ENCODE measurements at places on chromosomes 3 and 15.

- DNase-seq, result no peak
Observed at GRCh38 chr15:39781147-39781966, 1.3 kb downstream of the FSIP1 start.

- DNase-seq, result no peak
Observed at GRCh38 chr3:164094546-164094945, 983.8 kb downstream of the SI start.

DNA sequence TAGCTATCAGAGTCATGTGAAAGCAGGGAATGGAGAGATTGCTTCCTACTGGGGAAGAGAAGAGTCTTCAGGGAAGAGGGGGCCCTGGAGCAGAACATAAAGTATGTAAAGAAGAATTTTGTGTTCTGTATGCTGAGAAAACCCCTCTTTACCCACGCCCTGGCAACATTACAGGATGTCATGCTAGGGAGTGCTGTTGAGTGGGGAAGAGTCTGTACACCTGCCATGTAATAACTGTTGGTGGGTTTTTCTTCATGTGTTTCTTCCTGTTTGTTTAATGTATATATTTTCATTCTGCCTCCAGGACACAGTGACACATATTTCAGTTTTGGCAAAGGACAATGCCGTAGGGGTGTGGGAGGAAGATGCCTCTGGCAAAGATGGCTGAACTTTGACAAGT is 122.8 kb upstream of the LPP start:
- DNase-seq, result no peak

DNA sequence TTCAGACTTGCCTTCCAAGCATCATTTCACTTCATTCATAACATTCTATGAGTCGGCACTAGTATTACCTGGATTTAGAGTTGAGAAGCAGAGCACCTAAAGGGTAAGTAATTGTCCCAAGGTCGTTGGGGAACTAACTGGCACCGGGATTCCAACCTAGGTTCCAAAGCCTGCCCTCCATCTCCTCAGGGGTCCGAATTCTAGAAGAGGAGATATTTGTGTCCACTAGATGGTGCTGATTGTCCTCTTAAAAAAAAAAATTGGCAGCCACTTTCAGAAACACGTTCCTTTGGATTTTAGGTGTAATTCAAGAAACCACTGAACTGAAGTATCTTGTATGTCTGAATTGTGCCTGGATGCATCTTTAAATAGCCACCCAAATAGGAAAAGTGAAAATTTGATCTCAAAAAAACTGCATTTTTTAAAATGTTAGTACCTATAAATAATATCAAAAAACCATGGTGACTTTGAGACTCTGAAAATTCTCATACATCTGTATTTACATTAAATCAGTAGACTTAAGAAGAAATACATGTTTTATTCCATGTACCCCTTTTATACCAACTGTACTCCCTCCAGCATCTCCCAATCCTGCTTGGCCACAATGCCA is 3.9 kb upstream of the FSIP1 start:
- DNase-seq, result peak; percentile 58

DNA sequence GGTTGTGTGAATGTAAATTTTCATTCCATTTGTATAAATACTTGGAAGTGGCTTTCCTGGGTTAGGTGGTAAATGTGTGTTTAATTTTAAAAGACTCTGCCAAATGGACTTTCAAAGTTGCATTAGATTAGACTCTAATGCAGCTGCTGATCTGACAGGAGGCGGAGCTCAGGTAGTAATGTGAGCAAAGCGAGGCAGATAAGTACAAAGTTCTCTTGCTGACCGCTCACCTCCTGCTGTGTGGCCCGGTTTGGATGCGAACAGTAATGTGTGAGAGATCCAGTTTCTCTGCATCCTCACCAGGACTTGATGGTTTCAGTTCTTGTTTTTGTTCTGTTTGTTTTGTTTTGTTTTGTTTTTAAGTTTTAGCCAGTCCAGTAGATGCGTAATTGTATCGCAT is 34.9 kb upstream of the GABRA5 start:
- no peak for DNase-seq

- no peak for DNase-seq
Observed at GRCh38 chr15:65038836-65039235, 6.4 kb upstream of the SLC51B start.

- no peak for DNase-seq
Observed at GRCh38 chr3:84077479-84077878, 881.3 kb upstream of the CADM2 start.

GRCh38 chr15:41631880-41632470 is 28.2 kb upstream of the MGA start:
- DNase-seq, result no peak

DNA sequence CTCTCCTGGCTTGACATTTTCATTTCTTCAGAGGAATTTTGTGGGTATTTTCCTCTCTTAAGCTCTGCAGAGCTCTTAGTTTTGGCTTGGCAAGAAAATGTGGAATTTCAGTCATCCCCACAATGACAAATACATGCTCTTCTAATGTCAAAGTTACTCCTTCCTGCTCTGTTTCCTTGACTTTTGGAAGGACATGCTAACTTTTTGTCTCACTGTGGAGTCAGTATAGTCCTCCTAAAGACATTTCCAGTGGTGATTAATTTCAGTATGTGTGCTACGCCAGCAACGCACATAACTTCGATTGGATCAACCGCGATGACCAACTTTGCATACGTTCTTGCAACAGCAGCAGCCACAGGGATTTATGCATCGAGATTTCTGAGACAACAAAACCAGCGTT is 13.3 kb downstream of the EBLN2 start:
- no peak for DNase-seq

DNA sequence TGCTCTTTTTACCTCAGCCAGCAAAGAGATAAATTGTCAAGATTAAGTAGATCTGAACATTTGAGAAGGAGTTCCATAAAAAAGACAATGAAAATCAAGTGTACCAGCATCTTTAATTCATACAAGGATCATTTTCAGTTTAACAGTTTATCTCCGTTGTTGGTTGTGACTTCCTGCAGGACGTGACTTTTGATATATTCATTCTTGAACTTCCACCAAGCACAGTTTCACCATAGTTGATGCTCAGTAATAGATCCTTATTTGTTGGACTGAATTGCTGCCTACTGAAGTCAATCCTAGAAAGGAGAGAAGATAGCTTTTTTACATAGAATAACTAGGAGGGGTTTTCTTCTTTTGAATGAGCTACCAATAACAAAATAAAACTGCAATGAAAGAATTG is 408.2 kb downstream of the LPP start:
- no peak for DNase-seq

- no peak for DNase-seq
Observed at GRCh38 chr15:36449084-36449661, 130.3 kb upstream of the CDIN1 start.

- peak; percentile 60 for DNase-seq
Observed at GRCh38 chr3:21509731-21510470, 241.1 kb downstream of the ZNF385D start.

DNA sequence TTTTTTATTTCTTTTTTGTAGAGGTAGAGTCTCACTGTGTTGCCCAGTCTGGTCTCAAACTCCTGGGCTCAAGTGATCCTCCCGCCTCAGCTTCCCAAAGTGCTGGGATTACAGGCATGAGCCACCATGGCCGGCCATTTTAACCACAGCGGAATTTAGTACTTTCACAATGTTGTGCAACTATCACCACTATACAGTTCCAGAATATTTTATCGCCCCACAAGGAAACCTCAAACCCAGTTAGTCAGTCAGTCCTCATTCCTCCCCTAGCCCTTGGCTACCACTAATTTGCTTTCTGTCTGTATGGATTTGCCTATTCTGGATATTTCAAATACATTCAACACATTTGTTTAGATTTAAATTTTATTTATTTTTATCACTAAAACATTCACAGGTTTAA is 15.5 kb upstream of the HOMER2 start:
- DNase-seq, result no peak

- peak; percentile 27 for DNase-seq
Observed at GRCh38 chr3:194212161-194212844, 76.4 kb downstream of the HES1 start.

DNA sequence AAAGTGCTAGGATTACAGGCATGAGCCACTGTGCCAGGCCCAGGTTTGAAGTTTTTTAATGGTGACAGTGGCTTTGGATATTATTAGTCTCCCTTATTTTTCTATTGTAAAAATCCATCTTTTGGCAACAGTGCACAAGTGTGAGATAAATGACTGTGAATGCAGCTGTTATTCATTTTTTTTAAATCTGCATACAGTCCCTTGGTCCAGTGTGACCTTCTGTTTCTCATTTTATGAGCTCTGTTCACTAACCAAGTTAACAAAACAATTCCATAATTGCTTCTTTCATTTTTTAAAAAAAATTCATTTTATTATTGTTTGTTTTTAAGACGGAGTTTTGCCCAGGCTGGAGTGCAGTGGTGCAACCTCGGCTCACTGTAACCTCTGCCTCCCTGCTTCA is 381.8 kb downstream of the NAALADL2 start:
- no peak for DNase-seq

- DNase-seq, result no peak
Observed at GRCh38 chr3:186165331-186165730, 56.4 kb upstream of the ETV5 start.

DNA sequence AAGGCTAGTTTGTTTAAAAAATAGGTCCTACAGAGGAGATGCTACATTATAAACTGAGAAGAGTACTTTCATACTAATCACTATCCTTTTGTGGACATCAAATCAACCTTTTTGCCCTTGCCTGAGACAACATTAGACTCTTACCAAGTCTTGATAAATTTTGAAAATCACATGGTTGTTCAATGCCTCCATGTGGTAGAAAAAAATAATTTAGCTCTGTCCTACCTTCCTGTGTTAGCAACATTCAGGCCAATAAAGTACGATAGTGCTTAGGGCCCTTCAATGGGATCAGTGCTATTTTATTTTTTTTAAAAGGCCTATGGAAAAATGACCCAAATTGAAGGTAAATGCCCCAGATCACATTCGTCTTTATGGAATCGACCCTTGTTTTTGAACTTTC is 5.0 kb upstream of the UBE2E1 start:
- peak; percentile 34 for DNase-seq

DNA sequence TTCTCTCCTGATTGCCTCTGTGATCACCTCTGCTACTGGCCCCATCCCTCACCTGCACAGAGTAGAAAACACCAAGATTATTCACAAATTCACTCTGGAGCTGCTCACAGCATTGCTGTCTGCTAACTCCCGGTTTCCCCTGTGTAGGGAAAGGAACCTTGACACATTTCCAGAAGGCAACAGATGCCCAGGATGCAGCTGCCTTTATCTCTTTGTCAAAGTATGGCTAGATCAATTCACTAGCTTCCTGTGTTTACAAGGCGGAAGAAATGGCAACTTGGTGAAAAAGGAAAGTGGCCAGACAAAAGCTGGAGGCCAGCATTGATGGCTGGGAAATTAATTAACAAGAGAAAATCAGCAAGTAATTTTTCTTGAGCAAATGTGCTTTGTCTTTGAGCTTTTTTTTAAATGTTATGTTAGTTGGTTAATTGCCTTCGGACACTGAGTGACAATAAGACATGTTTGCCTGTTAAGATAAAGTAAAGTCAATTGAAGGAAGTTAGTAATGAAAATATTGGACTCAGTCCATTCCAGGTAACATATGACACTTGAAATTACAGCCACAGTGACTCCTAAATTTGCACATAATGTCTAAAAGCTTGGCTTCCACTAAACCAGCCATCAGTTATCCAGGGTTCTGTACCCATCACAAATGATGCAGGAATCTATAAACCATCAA is 394.6 kb upstream of the IL12A start:
- peak; percentile 51 for DNase-seq

DNA sequence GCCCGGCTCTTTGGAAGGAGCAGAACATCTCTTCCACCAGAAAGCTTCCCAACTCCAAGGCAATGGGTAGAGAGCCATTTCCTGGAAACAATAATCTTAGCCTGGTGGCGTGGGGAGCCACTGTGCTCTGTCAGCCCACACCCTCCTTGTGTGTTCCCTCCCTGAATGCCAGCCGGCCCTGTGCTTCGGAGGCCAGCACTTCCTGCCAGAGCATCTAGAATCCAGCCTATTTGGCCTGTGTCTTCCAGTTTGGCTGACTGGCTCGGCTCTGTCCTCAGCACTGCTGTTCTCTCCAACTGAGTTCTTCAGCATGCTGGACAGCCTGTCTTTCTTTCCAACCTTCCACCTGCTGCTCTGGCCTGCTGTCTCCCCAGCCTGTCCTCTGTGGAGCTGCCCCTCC is 349.3 kb downstream of the MFSD1 start:
- no peak for DNase-seq

DNA sequence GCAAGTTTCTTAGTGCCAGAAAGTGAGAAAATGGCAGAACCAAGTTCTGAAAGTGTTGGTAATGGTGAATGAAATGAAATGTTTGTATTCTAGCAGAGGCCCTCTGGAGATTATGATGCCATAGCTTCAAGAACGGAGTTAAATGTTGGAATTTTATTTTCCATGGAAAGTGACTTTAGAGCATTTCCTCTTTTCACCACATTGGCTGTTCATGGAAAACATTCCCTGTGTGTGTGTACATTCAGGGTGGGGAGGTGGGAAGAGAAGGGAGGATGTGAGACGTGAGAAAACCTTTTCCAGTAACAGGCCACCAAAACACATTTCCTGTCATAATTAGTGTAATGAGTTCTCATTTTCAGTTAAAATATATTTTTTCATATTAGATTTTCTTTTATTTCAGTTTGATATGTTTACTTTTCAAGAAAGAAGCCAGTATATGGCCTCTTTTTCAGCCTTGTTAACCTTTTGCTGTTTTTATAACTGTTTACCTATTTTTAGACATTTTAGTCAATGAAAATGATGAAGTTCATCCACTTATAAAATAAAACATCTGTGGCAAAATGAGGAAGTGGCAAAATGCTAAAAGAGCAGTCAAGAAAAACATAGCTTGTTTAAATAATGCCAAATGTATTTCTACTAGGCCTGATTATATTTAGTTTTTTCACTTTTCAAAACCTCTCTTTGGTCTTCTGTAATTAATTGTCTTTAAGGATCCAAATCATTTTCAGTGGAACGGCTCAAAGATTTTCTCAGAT is 21.6 kb downstream of the SAMMSON start:
- DNase-seq, result no peak

GRCh38 chr15:62727501-62727900 is 315.0 kb upstream of the TPM1 start:
- no peak for DNase-seq

DNA sequence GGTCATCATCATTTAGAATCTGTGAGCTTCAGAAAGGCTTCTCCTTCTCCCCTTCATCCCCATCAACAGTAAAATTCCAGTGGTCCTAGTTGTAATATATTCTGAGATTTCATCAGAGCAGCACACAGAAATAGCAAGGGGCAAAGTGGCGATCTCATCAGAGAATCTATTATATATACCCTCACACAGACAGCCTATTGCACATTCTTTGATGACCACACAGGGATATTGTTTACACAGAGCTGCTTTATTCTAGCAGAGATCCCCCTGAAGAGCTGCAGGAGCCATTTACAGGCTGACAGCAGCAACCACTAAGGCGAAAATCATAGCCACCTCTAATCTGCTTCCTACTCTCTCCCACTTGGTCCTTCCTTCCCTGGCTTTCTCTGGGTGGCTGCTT is 42.0 kb upstream of the CRBN start:
- no peak for DNase-seq

- DNase-seq, result no peak
Observed at GRCh38 chr3:87033205-87033604, 42.3 kb upstream of the VGLL3 start.

- DNase-seq, result no peak
Observed at GRCh38 chr3:138974462-138974861, 27.4 kb downstream of the FOXL2NB start.

Measured in NCI-H1417 (cell line).